ENCODE measurements at places on chromosomes 5 and 9.

- H3K4me3 ChIP-seq, result no peak overlapping the region
- H3K27me3 ChIP-seq, result no peaks in the 10 kb centered on the region
- peaks cover 25% of the 10 kb centered on the region for H3K36me3 ChIP-seq
- peaks cover 6% of the 10 kb centered on the region for H3K4me1 ChIP-seq
Observed at GRCh38 chr5:157529002-157529401, 46.6 kb downstream of the ADAM19 start.

DNA sequence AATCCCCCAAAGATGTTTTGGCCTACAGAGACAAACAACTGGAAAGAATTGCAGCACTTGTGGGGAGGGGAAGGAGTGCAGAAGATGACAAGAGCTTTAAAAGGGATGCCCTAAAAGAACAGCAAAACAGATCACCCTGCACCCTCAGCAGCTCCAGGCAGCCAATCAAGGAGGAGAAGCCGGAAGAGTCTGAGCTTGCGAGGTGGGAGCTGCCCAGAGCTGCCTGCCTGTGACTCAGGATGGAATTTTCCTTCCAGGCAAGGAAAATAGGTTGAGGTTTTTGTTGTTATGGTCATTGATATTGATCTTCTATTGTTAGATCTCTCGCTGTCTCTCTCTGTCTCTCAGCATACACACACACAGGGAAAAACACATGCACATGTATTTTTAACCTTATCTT, 70.3 kb upstream of the MAP1B start:
- H3K4me1 ChIP-seq, result peaks cover 9% of the 10 kb centered on the region
- no peaks in the 10 kb centered on the region for H3K27me3 ChIP-seq

DNA sequence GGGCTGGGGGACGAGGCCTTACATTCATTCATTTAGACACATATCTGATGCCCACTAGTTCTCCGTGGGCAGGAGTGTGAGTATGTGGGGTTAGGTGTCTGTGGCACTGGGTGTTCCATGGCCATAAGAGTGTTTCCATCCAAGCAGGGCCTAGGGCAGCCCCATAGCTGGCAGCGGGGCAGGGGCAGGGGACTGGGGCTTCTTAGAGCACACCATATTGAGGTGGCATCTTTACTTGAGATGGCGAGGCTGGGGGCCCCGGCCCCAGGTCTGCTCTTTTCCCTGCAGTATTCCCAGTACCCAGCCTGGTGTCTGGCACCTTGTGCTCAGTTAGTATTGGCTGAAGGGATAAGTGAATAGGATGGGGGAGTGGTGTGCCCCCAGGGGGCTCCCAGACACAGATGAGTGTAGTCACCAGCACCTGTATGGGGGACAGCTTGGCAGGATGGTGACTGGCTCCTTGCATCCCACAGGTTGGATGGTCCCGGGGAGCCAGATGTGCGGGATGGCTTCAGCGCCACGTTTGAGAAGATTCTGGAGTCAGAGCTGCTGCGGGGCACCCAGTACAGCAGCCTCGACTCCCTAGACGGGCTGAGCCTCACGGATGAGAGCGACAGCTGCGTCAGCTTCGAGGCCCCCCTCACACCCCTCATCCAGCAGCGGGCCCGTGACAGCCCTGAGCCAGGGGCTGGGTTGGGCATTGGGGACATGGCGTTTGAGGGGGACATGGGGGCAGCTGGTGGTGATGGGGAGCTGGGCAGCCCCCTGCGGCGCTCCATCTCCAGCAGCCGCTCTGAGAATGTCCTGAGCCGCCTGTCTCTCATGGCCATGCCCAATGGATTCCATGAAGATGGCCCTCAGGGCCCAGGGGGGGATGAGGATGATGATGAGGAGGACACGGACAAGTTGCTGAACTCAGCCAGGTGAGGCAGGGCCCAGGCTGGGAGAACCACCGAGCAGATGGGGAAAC, 17.5 kb downstream of the PSD2 start:
- no peak overlapping the region for H3K27ac ChIP-seq
- H3K36me3 ChIP-seq, result peaks cover 5% of the 10 kb centered on the region
- peaks cover 37% of the 10 kb centered on the region for H3K27me3 ChIP-seq
- H3K4me1 ChIP-seq, result no peaks in the 10 kb centered on the region
- DNase-seq, result peak; percentile 69
- no peak overlapping the region for H3K4me3 ChIP-seq

DNA sequence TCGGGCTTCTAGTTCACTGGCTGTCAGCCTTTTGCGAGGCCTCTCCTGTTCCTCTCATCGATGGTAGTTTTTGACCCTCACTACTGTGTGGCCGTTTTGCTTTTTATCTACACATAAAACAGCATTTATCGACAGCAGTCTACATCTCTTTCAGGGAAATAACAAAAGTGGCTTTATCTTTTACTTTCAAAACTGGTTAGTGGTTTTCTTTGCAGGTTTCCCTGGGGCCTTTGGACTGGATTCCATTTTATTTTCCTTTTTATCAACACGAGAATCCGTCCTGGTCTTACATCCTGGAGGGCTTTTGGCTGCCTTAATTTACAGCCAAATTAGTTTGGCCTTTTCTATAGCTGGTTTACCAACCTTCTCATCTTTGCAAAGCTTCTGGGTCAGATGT, 793 bp upstream of the PKD2L2 start:
- H3K4me3 ChIP-seq, result no peak overlapping the region
- H3K4me1 ChIP-seq, result peaks cover 4% of the 10 kb centered on the region
- no peaks in the 10 kb centered on the region for H3K27me3 ChIP-seq
- H3K27ac ChIP-seq, result no peak overlapping the region
- H3K36me3 ChIP-seq, result no peaks in the 10 kb centered on the region
- no peak for DNase-seq

- no peak for DNase-seq
- no peak overlapping the region for H3K4me3 ChIP-seq
- no peaks in the 10 kb centered on the region for H3K36me3 ChIP-seq
- no peak overlapping the region for H3K27ac ChIP-seq
Observed at GRCh38 chr5:164187785-164188184, 682.4 kb downstream of the MAT2B start.

DNA sequence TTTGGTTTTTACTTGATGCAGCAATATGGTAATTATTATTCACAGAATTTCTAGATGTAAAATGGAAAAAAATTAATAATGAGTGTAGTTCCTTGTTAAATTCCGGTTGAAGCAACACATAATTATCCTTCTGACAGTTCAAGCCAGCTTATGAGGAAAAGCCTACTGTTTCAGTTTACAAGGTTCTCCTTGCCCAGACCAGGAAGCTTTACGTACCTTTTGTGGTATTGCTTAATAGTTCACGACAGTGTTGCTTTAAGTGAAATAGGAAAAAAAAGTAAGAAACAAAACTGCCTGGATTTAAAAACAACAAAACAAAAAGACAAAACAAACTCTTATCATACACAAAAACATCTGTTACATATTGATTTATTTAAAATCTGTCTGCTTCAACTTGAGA, 547.3 kb upstream of the C9orf72 start:
- no peaks in the 10 kb centered on the region for H3K36me3 ChIP-seq
- DNase-seq, result no peak
- no peaks in the 10 kb centered on the region for H3K4me1 ChIP-seq
- H3K4me3 ChIP-seq, result no peak overlapping the region
- H3K27ac ChIP-seq, result no peak overlapping the region

DNA sequence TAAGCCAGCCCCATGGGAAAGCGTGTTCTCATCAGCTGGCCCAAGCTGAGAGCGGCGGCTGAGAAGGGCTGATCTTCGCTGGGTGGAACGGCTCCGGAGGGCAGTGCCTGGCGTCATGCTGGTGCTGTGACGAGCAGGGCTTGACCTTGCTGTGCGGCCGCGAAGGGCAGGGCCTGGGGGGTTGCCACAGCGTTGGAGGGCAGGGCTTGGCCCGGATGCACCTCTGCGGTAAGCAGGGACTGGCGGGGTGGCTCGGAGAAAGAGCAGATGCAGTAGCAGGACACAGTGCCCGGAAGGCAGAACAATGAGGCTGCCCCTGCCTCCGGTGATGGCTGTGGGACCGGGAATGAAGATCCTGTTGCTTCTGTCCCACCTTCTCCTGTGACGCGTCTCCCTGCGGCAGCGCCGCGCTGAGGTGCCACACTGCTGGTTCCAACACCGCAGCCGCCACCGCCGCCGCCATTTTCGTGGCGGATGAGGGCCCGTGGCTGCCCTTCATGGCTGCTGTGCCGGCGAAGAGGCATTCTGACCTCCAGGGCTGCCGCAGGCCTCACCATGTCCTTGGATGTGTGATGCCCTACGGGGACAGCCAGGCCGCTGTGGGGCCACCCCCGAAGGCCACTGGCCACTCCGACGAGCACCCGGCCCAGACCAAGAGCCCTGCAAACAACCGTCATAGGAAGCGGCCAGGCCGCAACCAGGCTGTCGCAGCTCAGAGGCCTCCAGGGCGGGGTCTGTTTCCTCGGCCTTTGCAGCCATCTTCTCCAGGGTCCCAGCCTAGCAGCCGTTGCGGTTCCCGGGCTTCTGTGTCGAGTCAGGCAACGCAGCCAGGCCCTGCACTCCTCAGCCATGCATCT, 890.5 kb upstream of the CTNND2 start:
- no peaks in the 10 kb centered on the region for H3K4me1 ChIP-seq
- H3K4me3 ChIP-seq, result no peak overlapping the region
- H3K36me3 ChIP-seq, result no peaks in the 10 kb centered on the region
- peaks cover 1% of the 10 kb centered on the region for H3K27me3 ChIP-seq

- H3K4me1 ChIP-seq, result no peaks in the 10 kb centered on the region
- H3K27me3 ChIP-seq, result peaks cover 2% of the 10 kb centered on the region
- H3K4me3 ChIP-seq, result no peak overlapping the region
- peaks cover 2% of the 10 kb centered on the region for H3K36me3 ChIP-seq
Observed at GRCh38 chr5:816176-816575, 31.6 kb upstream of the ZDHHC11B start.

DNA sequence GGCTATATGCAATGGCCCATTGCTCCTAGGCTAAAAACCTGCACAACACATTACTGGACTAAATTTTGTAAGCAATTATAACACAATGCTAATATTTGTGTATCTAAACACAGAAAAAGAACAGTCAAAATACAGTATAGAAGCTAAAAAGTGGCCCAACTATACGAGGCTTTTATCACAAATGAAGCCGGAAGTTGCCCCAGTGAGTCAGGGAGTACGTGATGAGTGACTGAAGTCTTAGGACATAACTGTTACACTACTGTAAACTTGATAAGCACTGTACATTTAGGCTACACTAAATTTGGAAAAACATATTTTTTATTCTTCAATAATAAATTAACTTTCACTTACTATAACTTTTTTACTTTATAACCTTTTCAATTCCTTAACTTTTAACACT, 105.2 kb upstream of the PRR16 start:
- no peaks in the 10 kb centered on the region for H3K36me3 ChIP-seq
- no peaks in the 10 kb centered on the region for H3K4me1 ChIP-seq
- H3K27ac ChIP-seq, result no peak overlapping the region
- no peak for DNase-seq

- no peaks in the 10 kb centered on the region for H3K4me1 ChIP-seq
- no peak for DNase-seq
Observed at GRCh38 chr5:53944981-53945380, 365.4 kb downstream of the ARL15 start.

GRCh38 chr5:53568871-53569270, 8.4 kb downstream of the NDUFS4 start:
- no peaks in the 10 kb centered on the region for H3K27me3 ChIP-seq
- no peak overlapping the region for H3K27ac ChIP-seq
- H3K4me3 ChIP-seq, result no peak overlapping the region

DNA sequence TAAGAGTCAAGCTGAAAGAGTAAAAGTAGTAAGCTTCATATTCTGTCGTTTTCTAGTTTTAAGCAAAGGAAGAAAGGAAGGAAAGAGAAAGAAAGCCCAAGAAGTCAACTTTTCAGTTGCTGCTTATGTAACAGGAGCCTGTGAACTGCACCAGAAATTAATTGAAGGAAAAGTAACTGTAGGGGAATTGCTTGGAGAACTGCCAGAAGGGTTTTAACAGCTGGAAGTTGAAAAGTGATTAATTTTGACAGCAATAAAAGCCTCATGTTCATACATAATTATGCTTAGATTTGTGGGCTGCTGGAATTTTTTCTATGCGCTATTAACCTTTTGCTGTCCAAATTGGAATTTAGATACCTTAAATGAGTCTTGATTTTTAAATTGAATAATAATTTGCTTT, 255.7 kb downstream of the ENC1 start:
- H3K36me3 ChIP-seq, result no peaks in the 10 kb centered on the region
- DNase-seq, result no peak

DNA sequence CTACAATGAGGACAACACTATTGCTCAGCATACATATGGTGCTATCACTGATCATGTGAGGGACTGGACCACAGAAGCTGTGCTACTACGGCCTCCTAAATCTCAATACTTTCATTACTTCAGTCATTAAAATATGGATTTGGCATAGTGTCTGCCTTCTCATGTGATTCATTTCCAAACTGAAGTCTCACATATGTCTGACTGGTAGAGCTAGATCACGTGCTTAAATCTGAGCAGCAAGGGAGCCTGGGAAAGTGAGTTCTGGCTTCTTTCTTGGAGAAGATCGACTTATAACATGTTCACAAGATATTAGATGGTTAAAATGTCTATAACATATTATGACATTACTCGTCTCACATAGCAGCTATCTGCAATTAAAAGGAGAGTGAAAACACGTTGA, 8.3 kb downstream of the KIF4B start:
- DNase-seq, result no peak
- no peaks in the 10 kb centered on the region for H3K4me1 ChIP-seq
- H3K27me3 ChIP-seq, result peaks cover 20% of the 10 kb centered on the region
- no peaks in the 10 kb centered on the region for H3K36me3 ChIP-seq
- no peak overlapping the region for H3K27ac ChIP-seq
- H3K4me3 ChIP-seq, result no peak overlapping the region

GRCh38 chr5:144026286-144026685, 144.2 kb downstream of the YIPF5 start:
- H3K4me3 ChIP-seq, result no peak overlapping the region
- no peak for DNase-seq
- H3K27me3 ChIP-seq, result no peaks in the 10 kb centered on the region
- no peak overlapping the region for H3K27ac ChIP-seq

DNA sequence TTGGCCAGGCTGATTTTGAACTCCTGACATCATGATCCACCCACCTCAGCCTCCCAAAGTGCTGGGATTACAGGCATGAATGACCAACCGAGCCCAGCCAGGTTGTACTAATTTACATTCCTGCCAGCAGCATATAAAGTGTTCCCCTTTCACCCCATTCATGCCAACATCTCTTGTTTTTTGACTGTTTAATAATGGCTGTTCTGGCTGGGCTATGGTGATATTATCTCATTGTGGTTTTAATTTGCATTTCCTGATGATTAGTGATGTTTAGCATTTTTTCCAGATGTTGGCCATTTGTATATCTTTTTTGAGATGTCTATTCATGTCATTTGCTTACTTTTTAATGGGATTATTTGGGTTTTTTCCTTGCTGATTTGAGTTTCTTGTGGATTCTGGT, 87.3 kb downstream of the INVS start:
- H3K4me1 ChIP-seq, result no peaks in the 10 kb centered on the region
- H3K4me3 ChIP-seq, result no peak overlapping the region
- no peak for DNase-seq

GRCh38 chr5:9207817-9208418, 338.0 kb downstream of the SEMA5A start:
- peak overlapping the region; percentile 83 for H3K27ac ChIP-seq
- no peak overlapping the region for H3K4me3 ChIP-seq
- peaks cover 12% of the 10 kb centered on the region for H3K36me3 ChIP-seq
- no peaks in the 10 kb centered on the region for H3K27me3 ChIP-seq

Measured in chondrocyte (in vitro differentiated cells).